Stimulated activated CD4-positive, alpha-beta T cell treated with anti-CD3 and anti-CD28 coated beads, Interleukin-2, amount 100 ng/mL, for 4 hours (primary cell): ENCODE measurements at places on chromosomes 7 and 10.

GRCh38 chr7:47078241-47078640 lies 503.7 kb downstream of the TNS3 start:
- no peak for DNase-seq

DNA sequence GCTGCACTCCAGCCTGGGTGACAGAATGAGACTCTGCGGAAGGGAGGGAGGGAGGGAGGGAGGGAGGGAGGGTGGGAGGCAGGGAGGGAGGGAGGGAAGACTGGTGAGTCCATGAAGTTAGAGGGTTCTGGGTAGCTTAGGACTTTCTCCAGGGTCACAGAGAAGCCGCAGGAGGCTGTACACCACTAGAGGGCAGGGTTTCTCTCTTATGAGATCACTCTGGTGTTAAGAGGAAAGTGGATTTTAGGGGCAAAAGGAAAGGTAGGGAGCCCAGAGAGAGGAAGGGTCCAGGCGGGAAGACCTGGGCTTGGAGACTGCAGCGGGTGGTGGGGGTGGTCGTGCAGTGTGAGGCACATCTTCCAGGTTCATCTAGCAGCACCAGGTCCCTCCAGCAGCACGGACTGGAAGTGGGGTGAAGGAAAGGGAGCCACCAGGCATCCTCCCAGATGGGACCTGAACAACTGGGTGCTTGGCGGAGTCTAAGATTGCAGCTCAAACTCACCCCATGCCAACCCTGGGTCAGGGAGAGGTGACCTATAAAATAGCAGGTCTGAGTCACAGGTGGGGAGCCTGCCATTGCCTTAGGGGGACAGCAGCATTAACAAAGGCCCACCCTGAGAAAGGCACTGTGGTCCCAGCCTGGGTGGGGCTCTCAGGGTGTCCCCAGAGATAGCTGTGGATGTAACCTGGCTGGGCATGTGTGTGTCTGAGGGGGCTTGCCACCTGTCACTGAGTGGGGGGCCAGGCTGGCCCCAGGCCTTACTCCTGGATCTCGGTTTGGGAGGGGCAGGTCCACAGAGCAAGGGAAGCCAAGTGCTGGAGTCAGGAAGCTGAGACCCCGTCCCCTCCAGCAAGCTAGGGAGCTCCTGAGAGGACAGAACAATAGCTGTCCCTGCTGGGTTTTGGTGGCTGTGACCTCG lies 48.5 kb upstream of the SLC29A3 start:
- no peak for DNase-seq

GRCh38 chr10:33151344-33151864 lies 183.1 kb downstream of the NRP1 start:
- DNase-seq, result no peak

- DNase-seq, result peak; percentile 3
These were observed 11.1 kb upstream of the CRTAC1 start for GRCh38 chr10:98041352-98042043.
